ENCODE measurements at places on chromosomes 5 and 9. TPM values are rescaled to one million over a fixed set of nuclear protein-coding genes. Genes with fewer than 3 reads are reported as not detected.

DNA sequence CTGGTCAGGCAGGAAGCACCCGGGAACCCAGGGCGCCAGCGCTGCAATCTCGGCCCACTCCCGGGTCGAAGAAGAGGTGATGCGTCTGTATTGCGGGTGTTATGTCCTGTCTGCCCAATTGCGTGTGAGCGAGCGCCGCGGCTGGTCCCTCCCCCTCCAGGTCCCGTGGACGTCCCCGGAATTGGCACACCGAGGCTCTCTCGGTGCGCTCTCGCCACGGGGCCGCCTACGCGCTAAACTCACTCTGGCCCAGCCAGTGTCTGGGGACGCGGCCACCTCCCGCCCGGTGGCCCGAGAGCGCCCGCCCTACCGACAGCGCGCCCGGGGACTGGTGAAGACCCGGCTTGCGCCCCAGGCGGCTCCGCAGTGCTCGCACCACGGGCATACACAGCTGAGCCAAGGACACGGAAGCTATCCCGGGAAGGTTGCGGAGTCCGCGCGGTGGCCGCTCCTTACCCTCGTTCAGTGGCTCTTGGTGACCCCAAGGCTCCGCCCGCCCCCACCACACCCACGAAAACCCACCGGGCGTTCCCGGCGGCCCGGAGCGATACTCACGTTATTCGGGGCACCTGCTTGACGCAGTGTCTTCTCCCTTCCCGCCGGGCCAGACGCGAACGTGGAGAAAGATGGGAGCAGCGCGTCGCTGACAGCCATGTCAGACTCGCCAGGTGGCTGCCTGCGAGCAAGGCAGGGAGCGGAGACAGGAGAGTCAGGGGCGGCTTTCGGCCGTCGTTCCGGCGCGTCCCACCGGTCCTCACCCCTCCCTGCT, 1.0 kb downstream of the KLF4 start:
- DNase-seq, result peak; percentile 29

- DNase-seq, result no peak
Observed at GRCh38 chr9:133842721-133843227, 104.6 kb upstream of the SARDH start.

DNA sequence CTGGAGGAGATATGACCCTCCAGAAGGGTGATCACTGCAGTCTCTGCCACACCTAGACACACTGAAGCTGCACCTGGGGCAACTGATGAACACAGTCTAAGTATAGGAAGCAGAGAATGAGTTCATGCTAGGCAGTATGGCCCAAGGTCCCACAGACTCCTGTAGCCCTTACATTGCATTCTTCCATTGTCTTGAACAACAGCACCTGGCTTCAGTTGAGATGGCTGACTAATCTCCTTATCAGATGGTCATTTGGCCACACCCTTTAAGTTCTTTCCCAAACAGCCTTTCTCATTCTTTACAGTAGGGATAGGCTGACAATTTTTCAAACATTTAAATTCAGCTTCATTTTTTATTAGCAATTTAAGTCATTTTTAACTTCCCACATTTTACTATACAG, 23.1 kb downstream of the CENPK start:
- no peak for DNase-seq

- no peak for DNase-seq
Observed at GRCh38 chr9:134880484-134881312, at the start of gene FCN2. FCN2 (plus strand) TSS chr9:134880810; CDS start chr9:134880822, 12 bp downstream.

GRCh38 chr9:116318468-116319374, 165.1 kb downstream of the PAPPA start:
- no peak for DNase-seq

CDKN2A gene
- not detected for polyA plus RNA-seq

SPATA24 gene
- 13.1 TPM for polyA plus RNA-seq

TLN1 gene
- 179 TPM for polyA plus RNA-seq

- DNase-seq, result no peak
Observed at GRCh38 chr5:76583163-76584047, 39.8 kb downstream of the F2RL2 start.

DNA sequence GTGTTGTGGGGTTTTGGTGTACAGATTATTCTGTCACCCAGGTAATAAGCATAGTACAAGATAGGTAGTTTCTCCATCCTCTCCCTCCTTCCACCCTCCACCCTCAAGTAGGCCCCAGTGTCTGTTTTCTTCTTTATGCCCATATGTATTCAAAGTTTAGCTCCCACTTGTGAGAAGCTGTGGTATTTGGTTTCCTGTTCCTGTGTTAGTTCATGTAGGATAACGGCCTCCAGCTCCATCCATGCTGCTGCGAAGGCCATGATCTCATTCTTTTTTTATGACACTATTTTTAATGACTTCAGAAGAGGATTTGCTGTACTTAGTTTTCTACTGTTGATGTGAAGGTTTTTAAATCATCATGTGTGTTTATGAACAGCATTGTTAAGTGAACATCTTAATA, 11.9 kb downstream of the CCDC180 start:
- no peak for DNase-seq

- no peak for DNase-seq
Observed at GRCh38 chr5:163506095-163506457, 657 bp downstream of the MAT2B start.

SIT1 gene
- 0.16 TPM for polyA plus RNA-seq

NRG2 gene
- polyA plus RNA-seq, result 1.6 TPM

- DNase-seq, result no peak
Observed at GRCh38 chr5:35598707-35599370, 18.8 kb upstream of the SPEF2 start.

GRCh38 chr9:72661401-72662135, 140.2 kb downstream of the TMC1 start:
- no peak for DNase-seq

DNA sequence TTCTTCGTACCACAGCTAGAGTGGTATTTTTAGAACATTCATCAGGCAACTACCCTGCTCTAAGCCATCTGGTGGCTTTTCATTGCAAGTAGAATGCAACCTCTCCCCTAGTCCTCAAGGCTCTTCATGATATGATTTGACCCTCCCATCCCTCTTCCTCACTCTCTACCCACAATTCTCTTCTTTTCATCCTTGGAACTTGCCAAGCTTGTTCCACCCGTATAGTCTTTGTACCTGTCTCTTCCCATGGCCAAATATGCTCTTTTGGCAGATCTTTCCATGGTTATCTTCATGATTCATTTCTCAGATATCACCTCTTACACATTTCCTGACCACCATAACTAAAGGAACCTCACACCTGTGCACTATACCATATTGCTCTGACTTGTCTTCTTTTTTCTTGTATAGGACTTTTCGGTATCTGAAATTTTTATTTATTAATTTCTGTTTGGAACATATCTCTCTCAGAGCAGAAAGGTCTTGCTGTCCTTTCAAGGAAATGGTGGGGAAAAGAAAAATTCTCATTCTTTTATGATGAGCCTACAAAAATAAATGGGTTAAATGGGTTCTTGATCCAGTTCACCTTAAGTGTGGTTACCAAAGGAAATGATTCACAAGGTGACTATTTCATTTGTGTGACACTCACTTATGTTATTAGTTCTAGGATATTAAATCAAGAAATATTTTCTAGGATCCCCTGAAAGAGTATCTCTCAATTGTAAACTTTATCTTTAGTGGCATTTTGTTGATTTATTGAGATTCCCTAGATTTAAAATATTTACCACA, 3.7 kb upstream of the CD274 start:
- DNase-seq, result no peak

DNA sequence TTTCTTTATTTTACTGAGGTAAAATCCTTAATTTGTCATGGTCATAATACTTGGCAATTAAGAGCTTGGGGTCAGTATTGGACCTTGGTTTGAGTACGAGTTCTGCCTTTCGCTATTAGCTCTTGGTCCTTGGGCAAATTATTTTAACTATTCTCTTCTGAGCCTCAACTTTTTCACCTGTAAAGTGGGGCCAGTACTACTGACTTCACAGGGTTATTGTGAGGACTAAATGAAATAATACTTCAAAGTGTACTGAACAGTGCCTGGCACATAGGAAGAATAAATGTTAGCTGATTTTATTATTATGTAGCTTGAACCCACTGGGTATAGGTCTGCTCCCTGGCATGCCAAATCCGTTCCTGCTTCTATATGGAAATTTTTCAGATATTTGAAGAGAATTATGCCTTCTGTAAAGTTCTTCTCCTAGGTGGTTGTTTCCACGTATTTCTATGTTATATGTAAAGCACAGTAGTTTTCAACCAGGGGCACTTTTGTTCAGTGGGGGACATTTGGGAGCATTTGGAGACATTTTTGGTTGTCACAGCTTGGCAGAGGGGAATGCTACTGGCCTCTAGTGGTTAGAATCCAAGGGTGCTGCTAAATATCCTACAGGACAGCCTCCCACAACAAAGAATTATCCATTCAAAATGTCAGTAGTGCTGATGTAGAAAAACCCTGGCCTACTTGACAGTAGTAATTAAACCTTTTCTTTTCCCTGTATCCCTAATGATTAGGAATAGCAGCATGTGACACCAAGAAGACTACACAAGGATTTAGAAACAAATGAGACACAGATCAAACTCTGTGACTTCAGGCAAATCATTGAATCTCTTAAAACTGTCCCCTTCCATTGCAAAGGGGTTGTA, 4.5 kb downstream of the RCL1 start:
- DNase-seq, result no peak

DNA sequence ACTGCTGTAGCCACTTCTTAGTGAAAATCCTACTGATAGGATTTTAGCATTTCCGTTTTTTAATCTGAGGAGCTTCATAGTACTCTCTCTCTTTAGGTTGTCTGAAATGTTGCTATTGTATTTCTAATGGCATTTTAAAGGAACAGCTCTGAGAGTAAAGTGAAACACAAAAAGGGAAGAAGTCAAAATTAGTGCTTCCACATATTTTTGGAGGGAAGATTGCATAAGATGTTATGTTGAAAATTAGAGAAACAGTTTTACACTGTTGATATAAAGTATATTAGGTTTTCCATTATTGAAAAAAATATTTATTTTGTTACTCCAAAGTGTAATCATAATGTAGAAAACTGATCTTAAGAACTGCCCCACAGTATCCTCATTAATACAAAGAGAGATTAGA, 525.1 kb downstream of the TAF11L14 start:
- no peak for DNase-seq

CER1 gene
- polyA plus RNA-seq, result 2.3 TPM

DNA sequence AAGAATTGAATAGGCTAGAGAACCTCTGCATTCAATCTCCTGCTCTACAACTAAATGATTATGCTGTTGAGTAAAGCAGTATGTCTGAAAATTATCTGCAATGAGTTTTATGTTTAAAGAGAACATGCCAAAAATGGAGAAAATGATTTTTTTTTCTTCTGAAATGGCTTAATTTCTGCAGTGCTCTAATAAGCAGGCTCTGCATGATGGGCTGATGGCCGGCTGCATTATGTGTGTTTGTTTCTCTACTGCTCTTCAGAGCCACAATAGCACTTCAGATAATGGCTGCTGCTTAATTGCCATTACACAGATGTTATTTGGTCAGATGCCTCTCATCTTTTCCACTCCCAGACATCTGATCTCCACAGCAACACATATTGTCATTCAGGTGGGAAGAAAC, 286.4 kb upstream of the DMAC1 start:
- DNase-seq, result no peak

RUFY1 gene
- 72.4 TPM for polyA plus RNA-seq

ZNF367 gene
- 11.8 TPM for polyA plus RNA-seq

GRCh38 chr5:98975223-98975622, 46.4 kb upstream of the CHD1 start:
- DNase-seq, result no peak

GABRA1 gene
- not detected for polyA plus RNA-seq

DNA sequence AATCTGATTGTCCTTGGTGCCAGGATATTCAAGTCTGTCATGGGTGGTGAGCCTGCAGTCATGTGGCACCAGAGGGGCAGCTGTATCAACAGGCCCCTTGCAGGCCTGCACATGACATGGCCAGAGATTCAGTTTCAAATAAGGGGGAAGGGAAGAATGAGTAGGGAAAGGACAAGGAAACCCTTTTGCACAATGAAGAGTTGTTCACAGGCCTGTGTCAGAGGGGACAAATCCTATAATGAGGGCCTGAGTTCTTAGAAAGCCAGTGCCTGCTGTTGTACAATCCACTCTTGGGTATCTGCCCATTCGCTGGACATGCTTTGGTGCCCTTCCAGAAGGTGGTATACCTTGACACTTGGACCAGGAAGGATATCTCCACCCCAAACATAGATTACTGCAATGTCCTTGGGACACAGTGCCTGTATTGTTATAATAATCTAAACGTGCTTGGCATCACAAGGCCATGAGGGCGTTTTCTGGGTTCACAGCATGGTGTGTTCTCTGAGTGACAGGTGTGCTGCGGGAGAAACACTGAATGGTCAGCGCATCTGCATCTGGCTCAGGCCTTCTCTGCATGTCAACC, 1.9 kb upstream of the TMEM171 start:
- DNase-seq, result no peak

DNA sequence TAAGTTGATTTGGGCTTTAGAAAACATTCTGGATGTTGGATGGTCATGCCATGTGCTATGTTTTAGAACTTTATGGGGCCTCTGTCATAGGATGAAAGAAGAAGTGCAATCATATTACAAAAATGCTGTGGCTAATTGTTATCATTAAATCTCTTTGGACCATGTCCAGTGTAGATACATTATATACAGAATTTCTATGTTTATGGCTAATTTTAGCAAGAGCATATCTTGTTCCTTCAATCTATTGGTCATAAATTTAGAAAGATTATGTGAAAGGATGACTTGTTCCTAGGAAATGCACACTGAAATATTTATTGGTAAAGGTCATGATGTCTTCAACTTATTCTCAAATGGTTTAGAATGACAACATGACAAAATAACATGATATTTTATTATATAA, 42.4 kb upstream of the ELL2 start:
- DNase-seq, result no peak

GNA14 gene
- polyA plus RNA-seq, result 19.3 TPM

GRCh38 chr5:114367029-114367428, 5.2 kb downstream of the KCNN2 start:
- no peak for DNase-seq

DNA sequence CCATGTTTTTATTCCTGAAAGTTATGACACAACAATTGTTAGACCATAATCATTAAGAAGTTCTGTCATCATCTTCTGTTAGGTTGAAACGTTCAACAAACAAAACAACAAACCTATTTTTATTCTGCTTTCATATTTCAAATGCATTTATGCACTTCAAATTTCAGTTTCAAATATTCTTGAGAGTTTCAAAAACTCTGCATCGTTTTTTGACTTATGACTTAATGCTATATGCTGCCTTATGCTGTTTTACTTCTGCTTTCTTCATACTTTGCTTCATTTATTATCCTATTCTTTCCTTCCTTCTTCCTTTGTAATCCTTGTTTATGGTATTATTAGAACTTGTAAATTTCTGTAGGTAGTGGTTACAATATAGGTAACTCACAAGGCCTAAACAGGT, 95.0 kb downstream of the PCSK1 start:
- no peak for DNase-seq

- no peak for DNase-seq
Observed at GRCh38 chr9:15294604-15295003, 12.4 kb downstream of the TTC39B start.
